WTC11 (cell line): ENCODE measurements at places on chromosomes 1 and 21. TPM values are rescaled to one million over a fixed set of nuclear protein-coding genes. Genes with fewer than 3 reads are reported as not detected.

The IFNLR1 gene
- 6.6 to 7.9 TPM (median 7.7 TPM) in 3 replicates for total RNA-seq

The GPR137B gene
- total RNA-seq, result 6.3 to 8.8 TPM (median 7.1 TPM) in 3 replicates

The CFHR2 gene
- 0.37 TPM in 1 of 3 replicates, not detected in the others for total RNA-seq

The MSH4 gene
- 0.27 to 0.33 TPM (median 0.30 TPM) in 3 replicates for total RNA-seq

The HCRTR1 gene
- total RNA-seq, result 0.13 to 0.23 TPM (median 0.14 TPM) in 3 replicates

The FCRLB gene
- 0.16 to 0.50 TPM (median 0.37 TPM) in 3 replicates for total RNA-seq

The SNAPIN gene
- 23.4 to 29.9 TPM (median 26.7 TPM) in 3 replicates for total RNA-seq

The DEDD gene
- total RNA-seq, result 39.2 to 43.3 TPM (median 40.0 TPM) in 3 replicates

The LMOD1 gene
- total RNA-seq, result 1.5 to 1.9 TPM (median 1.6 TPM) in 3 replicates

The NUAK2 gene
- 8.7 to 10.8 TPM (median 10.8 TPM) in 3 replicates for total RNA-seq

The TMCO2 gene
- not detected in 3 replicates for total RNA-seq

The OR10Z1 gene
- total RNA-seq, result not detected in 3 replicates

The MXRA8 gene
- total RNA-seq, result 6.7 to 11.2 TPM (median 10.7 TPM) in 3 replicates

The ANKRD65 gene
- 1.6 to 2.8 TPM (median 1.9 TPM) in 3 replicates for total RNA-seq

The COL24A1 gene
- 0.92 to 1.1 TPM (median 1.0 TPM) in 3 replicates for total RNA-seq

The CFAP141 gene
- total RNA-seq, result not detected in 3 replicates

The HMCN1 gene
- 5.6 to 10.6 TPM (median 10.5 TPM) in 3 replicates for total RNA-seq

The TNFSF18 gene
- total RNA-seq, result not detected in 3 replicates

The LCE1D gene
- not detected in 3 replicates for total RNA-seq

The TRABD2B gene
- total RNA-seq, result 7.8 to 10.8 TPM (median 10.3 TPM) in 3 replicates

The RABGGTB gene
- 102 to 139 TPM (median 112 TPM) in 3 replicates for total RNA-seq

The DMBX1 gene
- total RNA-seq, result 1.7 to 3.7 TPM (median 1.8 TPM) in 3 replicates

The MPL gene
- 0.15 to 0.44 TPM (median 0.21 TPM) in 3 replicates for total RNA-seq

The CD1B gene
- not detected in 3 replicates for total RNA-seq

The KLHDC9 gene
- total RNA-seq, result 5.8 to 8.7 TPM (median 8.7 TPM) in 3 replicates

The CNIH3 gene
- total RNA-seq, result 5.0 to 8.1 TPM (median 5.8 TPM) in 3 replicates
